Myocyte (in vitro differentiated cells): ENCODE measurements at places on chromosomes 6 and 20. TPM values are rescaled to one million over a fixed set of nuclear protein-coding genes. Genes with fewer than 3 reads are reported as not detected.
A peak's percentile ranks its signal among the peaks of the same experiment; 100 is the strongest.

GRCh38 chr6:97705568-97705967 is 422.6 kb upstream of the MMS22L start:
- DNase-seq: peak; percentile 8

DNA sequence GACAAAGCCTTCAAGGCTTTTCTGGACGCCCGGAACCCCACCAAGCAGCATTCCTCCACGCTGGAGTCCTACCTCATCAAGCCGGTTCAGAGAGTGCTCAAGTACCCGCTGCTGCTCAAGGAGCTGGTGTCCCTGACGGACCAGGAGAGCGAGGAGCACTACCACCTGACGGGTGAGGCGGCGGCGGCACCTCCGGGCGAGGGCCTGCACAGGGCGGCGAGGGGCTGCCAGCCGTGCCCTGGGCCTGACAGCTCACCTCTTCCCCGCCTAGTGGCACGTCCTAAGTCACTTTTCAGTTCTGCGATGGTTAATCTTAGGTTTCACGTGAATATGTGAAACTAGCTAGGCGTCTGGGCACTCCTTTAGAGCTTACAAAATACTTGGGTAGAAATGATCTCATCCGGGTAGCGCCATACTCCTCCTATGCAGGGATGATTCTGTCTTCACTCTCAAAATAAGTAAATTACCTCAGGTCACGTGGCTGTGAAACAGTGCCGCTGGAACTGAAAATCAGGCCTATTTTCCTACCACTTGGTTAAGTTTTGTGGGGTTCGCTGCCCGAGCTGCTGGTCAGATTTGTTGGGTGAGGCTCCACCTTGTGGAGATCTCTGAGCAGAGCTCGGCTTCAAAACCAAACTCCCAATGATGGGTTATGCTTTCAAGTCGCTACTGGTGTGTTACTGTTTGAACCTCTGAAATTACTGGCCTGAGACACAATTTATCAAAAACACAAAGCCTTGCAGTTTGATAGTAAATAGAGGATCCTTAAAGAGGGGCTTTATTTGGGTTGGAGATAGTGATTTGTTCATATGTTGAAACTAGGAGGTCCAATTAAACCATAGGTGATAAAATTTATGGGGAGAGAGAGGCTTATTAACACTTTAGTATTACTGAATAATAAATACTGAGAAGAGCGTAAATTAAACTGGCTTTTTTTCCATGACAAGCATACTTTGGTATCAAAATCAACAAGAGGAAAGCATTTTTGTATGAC is 15.5 kb upstream of the CLDN20 start:
- peak; percentile 82 for DNase-seq

- peak; percentile 70 for DNase-seq
Measured at GRCh38 chr6:39088331-39088730, 26.7 kb downstream of the SAYSD1 start.

DNA sequence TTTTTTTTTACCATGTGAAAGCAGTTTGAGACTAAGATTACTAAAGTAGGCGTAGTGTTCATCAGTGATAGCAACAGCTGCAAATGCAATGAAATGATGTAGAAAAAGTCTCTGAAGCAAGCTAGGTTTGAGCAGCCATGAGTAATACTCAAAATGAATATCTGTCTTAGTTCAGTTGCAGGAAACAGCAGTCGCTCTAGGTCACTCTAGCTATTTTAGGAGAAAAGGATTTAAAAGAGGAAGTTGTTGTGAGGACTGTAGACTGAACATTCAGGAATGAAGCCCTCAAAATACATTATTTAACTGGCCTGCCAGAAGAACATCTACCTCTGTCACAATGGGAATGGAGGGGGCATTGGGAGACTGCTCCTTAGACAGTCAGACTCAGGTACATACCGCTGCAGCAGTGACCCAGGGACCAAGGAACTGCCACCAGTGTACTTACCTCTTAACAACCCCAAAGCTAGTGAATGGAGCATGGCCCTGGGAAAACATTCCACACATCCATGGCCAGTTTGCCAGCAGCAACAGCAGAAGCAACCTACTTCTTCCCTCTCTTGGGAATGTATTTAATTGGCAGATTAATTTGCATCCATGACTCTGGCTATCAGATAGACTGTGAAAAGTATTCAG is 243.0 kb upstream of the KHDRBS2 start:
- no peak for DNase-seq

GRCh38 chr6:68638230-68638900 is 3.3 kb downstream of the ADGRB3 start:
- DNase-seq: peak; percentile 48

DNA sequence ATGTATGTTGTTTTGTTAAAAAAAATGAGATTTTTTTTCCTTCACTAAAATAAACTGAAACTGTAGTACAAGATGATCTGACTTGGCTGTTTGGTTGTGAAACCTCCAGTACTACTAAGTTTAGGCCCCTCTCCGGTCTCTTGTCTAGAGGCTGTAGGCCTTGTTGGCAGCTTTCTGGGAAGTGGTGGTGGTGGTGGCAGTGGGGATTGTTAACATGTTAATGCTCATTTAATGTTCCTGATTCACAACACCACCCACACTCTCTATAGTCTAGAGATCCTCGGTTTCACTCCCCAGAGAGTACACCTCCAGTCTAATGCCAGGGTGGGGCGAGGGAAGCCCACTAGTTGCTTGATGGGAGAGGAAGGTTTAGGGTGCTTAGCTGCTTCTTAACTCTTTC is 24.1 kb downstream of the STK4 start:
- no peak for DNase-seq

DNA sequence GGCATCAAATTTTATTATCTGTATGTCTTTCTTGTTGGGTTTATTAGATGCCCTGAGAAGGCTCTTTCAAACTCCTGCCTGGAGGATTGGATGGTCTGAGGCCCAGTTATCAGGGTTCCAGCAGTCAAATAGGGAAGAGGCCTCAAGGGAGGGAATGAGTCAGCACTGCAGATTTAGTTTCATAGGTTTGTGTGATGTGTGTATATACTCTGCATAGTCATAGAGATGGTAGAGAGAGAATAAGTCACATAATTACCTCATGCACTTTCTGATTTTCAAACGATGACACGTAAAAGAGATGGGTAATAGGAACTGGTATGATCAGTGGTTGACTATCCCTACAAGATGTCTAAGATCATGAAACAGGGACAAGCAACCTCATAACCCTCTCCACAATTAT is 82.1 kb downstream of the ADAT2 start:
- peak; percentile 41 for DNase-seq

- no peak for DNase-seq
Measured at GRCh38 chr6:156821707-156822106, 44.5 kb downstream of the ARID1B start.

DNA sequence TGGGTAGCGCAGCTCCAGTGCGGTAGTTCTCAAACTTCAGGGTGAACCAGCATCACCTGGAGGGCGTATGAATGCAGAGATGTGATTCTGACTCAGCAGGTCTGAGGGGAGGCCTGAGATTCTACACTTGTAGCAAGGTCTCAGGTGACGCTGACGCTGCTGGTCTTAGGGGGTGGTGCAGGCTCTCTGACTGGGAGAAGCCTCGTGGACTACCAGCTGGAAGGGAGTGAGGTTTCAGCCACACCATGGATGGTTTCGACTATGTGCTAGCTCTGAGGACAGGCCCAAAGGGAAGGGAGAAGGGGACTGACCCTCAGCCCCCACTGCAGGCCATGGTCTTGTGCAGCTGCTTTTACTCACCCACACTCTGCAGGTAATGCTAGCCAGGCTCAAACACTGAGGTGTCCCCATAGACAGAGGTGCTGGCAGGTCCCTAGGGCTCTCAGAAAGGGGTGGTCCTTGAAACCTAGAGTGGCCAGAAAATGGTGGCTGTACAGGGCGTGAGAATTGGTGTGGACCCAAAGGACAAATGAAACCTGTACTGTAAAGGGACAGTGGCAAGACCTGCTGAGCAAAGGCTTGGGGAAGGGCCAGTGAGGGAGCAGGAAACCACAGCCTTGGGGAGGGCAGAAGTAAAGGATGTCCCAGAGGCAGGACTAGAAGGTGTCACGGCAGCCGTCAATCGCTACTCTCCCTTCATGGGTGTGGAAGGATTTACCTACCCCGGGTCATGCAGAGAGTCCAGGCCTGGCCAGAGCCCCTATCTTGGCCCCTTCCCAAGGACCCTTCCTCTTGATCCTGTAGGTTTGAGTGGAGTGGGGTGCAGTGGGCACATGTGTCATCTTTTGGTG is 52.7 kb downstream of the EBF4 start:
- no peak for DNase-seq

DNA sequence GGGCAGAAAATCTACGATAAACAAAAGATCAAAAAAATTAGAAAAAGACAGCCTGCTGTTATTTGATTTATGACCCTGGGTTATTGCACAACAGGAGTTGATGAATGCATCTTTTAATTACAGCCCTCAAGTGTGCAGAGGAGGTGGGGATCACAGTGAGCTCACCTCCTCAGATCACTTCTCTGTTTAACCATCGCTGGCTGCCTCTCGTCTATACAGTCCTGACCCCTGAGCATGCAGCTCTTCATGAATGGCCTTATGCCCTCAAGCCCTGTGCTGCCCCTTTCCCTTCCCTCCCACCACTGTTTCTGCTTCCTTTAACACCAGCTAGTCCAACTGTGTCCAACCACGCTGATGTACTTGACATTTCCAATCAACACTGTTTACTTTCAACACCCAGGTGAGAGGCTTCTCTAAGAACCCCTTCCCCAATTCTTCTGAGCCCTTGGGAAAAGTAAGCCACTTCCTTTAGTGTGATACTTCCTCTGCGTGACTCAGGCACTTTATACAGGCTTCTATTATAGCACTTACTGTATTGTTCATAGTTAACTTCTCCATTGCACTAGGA is 60.6 kb upstream of the RIPOR2 start:
- no peak for DNase-seq

DNA sequence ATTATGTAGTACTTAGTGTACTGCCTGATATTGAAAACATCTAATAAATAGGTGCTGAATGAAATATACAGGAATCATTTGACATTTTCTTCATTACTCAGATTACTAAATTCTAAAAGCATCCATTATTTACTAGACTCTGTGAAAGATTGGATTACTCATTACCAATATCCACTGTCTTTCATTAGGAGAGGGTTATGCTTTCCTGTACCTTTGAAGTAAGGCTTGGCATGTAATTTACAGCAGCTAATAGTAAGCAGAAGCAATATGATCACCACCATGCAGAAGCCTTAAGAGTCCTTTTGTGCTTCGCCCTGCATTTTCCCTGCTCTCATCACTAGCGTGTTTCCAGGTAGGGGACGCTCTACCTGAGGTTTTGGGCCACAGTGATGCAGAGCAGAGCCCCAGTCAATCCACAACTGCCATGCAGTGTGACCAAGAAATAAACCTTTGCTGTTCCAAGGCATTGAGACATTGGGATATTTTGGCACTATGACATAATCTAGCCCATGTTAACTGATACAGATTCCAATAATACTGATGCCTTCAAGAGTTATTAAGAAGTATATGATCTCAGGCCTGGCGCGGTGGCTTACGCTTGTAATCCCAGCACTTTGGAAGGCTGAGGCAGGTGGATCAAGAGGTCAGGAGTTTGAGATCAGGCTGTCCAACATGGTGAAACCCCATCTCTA is 502.8 kb upstream of the MARCKS start:
- DNase-seq: no peak

GRCh38 chr6:113731541-113731940 is 125.6 kb upstream of the MARCKS start:
- no peak for DNase-seq

- DNase-seq: no peak
Measured at GRCh38 chr6:157978021-157978783, 3.5 kb upstream of the SYNJ2 start.

- peak; percentile 2 for DNase-seq
Measured at GRCh38 chr6:72133324-72133723, 247.0 kb downstream of the RIMS1 start.

DNA sequence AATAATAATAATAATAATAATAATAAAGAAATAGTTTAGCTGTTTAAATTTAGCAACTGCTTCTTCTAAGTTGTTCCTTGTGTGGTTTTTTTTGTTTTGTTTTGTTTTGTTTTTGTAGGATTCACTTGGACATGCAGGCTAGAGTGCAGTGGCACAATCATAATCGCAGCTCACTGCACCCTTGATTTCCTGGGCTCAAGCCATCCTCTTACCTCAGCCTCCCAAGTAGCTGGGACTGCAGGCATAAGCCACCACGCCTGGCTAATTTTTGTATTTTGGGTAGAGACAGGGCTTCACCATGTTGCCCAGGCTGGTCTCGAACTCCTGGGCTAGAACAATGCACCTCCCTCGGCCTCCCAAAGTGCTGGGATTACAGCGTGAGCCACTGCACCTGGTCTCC is 15.3 kb upstream of the EYA2 start:
- no peak for DNase-seq

DNA sequence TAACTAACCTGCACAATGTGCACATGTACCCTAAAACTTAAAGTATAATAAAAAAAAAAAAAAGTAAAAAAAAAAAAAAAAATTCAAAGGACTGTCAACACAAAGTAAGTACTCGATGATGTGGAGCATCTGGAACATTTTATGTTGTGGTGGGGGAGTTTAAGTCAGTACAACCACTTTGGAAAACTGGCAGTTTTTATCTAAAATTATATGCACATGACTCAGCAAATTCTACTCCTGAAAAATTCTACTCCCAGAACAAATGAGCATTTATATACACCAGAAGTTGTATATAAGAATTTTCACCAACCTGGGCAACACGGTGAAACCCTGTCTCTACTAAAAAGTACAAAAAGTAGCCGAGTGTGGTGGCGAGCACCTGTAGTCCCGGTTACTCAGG is 36.9 kb upstream of the CCDC28A start:
- DNase-seq: no peak

- no peak for DNase-seq
Measured at GRCh38 chr20:61979701-61980635, 85.7 kb downstream of the TAF4 start.

DNA sequence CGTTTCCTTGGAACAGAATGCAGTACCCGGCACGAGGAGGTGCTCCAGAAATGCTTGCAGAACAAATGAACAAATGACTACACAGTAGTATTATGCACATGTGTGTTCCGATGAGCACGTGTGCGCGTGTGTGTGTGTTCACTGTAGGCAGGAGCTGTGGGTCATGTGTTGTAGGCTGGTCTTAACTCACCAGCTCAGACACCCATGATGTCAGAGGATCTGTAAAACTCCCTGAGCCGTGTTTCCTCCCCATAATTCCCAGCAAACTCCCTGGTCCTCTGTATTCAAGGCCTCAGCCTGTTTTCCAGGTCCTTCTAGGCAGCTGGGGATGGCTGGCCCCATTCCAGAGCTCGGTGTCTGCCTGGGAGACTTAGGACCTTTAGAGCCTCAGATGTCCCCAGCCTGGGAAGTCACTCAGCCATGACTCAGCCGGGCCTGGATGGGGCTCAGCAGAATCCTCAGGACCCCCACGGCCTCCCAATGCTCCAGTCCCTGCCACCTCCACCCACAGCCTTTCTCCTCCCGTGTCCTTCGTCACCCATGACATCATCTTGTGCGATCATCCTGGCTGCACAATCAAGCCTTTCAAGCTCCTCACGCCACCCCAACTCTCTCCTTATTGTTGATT is 475.0 kb upstream of the SULF2 start:
- peak; percentile 11 for DNase-seq

BTNL2 gene
- not detected in 2 replicates for total RNA-seq

CD164 gene
- 161 and 175 TPM in 2 replicates for total RNA-seq

DACT2 gene
- not detected in 2 replicates for total RNA-seq

RSPH4A gene
- total RNA-seq: 1.2 and 1.9 TPM in 2 replicates

CCDC167 gene
- total RNA-seq: 42.4 and 45.9 TPM in 2 replicates
